Fibroblast of upper back skin (primary cell): ENCODE measurements at places on chromosomes 2 and 18.
A peak's percentile ranks its signal among the peaks of the same experiment; 100 is the strongest.

DNA sequence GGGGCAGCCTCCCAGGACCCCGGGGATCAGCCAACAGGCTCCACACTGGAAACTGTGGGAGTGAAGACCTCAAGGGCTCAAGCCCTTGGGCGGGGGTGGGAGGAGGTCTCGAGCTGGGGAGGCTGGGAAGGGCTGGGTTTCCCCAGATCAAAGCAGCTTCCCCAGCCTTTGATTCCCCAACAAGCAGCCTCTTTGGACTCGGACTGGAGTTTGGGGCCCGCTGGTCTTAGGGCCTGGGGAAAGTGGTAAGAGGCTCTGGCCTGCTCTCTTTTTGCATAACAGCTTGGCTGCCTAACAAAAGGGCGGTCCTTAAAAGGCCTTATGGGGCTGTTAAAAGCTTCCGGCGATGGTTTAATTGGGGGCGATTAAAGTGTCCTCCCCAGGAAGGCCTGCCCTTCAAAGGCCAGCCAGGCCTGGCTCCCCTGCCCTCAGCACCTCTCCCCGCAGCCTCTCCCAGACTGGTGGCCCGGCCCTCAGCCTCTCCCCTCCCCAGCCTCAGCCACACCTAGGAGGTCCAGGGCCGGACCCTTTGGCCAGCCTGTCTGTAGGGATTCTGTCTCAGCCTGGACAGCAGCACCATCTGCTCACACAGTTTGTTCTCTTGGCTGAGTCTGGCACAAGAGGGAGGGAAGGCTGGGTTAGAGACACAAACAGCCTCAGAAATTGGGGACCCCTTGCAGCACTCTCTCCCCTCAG, 39.6 kb downstream of the ZFP36L2 start:
- no peak for DNase-seq

- no peak for DNase-seq
Measured at GRCh38 chr2:106159866-106160785, 34.0 kb downstream of the UXS1 start.

- no peak for DNase-seq
Measured at GRCh38 chr2:7089898-7090510, 172.8 kb downstream of the RNF144A start.

DNA sequence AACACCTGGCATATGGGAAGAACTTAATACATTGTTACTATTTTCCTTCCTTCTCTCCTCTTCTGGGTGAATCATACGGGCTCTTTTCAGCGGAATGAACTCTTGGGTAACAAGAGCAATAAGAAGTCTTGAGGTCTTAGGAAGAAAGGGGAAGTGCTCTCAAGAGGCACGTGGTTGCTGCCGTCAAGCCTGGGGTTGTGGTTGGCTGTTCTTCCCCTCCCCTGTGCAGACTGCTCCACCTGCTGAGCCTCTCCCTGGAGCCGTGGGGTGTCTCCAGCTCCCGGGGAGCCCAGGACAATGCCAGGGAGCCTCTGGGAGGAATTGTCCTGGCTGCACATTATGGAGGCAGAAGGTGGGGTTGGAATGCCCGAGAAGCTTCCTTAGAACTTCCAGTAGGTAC, 19.4 kb downstream of the TOGARAM2 start:
- no peak for DNase-seq

- no peak for DNase-seq
Measured at GRCh38 chr18:70672581-70672980, 383.7 kb downstream of the SOCS6 start.

DNA sequence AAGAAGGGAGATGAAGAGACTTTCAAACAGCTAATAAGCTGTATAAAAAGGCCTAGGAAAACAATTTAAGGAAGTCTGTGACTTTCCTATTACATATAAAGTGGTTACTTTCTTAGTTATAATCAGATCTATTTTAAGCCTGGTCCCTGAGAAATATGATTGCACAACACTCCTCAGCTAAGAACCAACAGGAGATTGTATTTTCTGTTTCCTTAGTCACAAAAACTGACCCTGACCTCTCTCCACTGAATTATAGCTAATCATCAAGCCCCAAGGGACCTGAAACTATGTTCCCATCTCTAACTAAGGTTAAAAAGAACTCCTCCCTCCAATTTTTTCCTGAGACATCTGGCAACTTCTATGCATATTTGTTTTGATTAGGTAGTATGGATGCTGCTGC, 106.9 kb downstream of the ROCK1 start:
- DNase-seq, result peak; percentile 90

GRCh38 chr2:9548506-9548905, 7.1 kb downstream of the ADAM17 start:
- DNase-seq, result peak; percentile 18

GRCh38 chr2:168948621-168949212, 47.6 kb downstream of the G6PC2 start:
- DNase-seq, result no peak

GRCh38 chr18:55069497-55069896, 110.2 kb upstream of the CCDC68 start:
- no peak for DNase-seq

- DNase-seq, result no peak
Measured at GRCh38 chr2:173153301-173153885, 77.7 kb downstream of the MAP3K20 start.

GRCh38 chr2:53422979-53423378, 344.6 kb upstream of the CHAC2 start:
- DNase-seq, result peak; percentile 67

DNA sequence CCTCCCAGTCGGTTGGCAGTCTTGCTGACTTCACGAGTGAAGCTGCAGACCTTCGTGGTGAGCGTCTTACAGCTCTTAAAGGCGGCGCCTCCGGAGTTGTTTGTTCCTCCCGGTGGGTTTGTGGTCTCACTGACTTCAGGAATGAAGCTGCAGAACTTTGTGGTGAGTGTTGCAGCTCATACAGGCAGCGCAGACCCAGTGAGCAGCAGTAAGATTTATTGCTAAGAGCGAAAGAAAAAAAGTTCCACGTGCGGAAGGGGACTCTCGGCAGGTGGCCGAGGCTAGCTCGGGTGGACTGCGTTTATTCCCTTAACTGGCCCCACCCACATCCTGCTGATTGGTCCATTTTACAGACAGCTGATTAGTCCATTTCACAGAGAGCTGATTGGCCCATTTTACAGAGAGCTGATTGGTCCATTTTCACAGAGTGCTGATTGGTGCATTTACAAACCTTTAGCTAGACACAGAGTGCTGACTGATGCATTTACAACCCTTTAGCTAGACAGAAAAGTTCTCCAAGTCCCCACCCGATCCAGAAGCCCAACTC, 240.3 kb downstream of the LRATD1 start:
- DNase-seq, result no peak
